ENCODE measurements at places on chromosomes 7 and 10.

GRCh38 chr10:78028438-78029268, 662 bp downstream of the POLR3A start:
- DNase-seq: no peak

GRCh38 chr10:44334621-44335184, 50.2 kb downstream of the CXCL12 start:
- no peak for DNase-seq

GRCh38 chr7:14438366-14438765, 448.9 kb upstream of the ETV1 start:
- DNase-seq: no peak

DNA sequence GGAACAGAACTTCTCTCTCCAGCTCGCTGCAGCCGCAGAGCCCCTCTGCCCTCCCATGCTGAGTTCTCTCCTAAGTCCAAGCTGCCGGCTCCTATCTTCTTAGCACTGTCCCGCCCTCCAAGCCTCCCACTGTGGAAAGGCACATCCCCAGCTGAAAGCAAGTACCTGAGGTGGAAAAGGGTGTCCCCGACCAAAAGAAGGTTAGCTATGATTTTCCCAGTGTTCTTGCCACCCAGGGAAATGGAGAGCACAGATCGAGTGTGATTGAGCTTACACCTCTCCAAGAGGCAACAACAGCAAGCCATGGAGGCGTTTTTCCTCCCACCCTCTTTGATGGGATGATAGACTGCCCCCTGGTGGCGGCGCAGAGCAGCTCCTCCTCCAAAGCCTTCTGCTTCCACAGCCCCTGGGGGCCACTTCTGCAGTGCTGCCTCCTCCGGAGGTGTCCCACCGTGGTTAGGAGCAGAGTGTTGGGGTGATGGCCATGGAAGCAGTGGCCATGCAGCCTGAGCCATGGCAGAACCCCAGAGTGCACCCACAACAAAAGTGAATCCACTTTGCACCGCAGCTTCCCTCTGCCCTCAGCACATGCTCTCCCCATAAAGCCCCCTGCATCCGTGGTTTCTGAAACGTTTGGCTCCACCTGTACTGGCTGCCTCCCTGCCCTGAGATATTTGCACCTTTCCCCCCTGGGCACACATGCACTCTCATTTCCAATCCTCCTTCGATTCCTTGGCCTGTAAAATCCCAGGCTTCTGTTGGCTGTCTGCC, 143.1 kb upstream of the STK17A start:
- DNase-seq: peak; percentile 37

DNA sequence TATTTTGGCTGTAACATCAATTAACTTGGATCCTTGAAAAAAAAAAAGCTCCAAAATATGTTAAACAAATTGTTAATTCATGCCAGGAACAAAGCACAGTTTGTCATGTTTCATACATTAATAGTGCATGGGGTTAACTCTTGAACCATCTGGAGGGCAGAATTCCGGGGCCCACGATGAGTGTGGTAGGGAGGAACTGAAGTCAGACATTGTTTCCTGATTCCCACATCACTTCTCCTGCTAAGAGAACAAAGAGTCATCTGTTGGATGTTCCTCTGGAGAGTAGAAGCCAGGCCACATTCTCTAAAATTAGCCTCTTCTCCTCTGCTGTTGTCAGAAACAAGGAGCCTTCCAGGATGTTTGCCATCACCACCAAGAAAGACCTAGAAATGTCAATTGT, 54.6 kb downstream of the TMEM178B start:
- no peak for DNase-seq

DNA sequence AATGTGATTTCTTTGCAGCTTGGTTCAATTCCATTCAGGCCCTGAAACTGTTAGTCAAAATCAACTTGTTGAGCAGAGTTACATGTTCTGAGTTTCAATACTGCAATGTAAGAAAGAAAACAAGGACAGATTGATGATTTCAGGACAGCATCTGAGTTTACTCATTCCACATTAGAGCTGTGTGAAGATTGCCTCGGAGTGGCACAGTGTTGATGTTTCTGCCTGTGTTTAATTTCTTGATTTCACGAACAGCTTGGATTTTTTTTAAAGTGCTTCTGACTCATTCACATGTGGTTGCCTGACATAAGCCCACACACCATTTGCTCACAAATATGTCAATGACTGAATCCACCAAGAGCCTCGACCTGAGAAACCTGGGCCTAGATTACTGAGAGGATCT, 101.2 kb upstream of the PARD3 start:
- no peak for DNase-seq

- no peak for DNase-seq
Measured at GRCh38 chr10:49271346-49271745, 27.6 kb upstream of the C10orf71 start.

- DNase-seq: no peak
Measured at GRCh38 chr10:47207281-47207615, 92.7 kb upstream of the GDF10 start.

DNA sequence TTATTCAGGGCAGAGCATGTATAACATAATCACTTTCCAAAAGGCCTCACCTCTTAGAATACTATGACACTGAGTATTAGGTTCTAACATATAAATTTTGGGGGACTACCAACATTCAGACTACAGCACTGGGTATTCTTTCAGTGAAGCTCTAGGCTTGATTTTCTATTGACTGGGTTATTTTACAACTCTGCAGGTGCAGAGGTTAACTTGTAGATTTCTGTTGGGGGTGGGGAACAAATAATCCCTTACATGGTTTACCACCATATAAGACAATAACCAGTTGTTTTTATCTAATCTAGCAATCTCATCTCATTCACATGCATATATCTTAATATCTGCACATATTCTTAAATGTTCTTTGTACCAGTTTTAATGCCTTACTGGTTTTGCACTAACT, 73.9 kb downstream of the ATE1 start:
- no peak for DNase-seq

- DNase-seq: no peak
Measured at GRCh38 chr10:74753442-74754211, 72.8 kb upstream of the KAT6B start.

DNA sequence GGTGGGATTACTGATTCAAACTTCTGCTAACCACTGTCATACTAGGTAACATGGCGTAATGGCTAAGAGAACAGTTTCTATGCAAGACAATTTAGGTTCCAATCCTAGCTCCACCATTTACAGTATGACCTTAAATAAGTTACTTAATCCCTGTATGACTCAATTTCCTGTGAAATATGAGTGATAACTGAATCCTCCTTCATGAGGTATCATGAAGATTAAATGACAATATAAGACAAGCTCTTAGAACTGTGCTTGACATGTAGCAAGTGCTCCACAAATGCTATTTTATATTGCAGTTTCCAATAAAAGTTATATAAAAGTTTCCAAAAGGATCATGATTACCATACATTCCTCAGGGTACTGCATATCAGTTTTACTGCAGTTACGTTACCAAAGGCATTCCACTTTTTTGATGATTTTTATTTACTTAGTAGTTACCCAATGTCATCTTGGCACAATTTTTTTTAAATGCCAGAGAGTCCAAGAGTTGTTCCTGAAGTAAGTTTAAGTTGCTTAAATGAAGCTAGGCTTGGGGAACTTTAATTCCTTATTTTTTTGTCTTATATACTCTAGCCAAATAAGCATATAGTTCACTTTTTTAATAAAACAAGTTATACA, 7.1 kb downstream of the DOCK4 start:
- no peak for DNase-seq

GRCh38 chr7:28544453-28545117, 132.3 kb downstream of the CREB5 start:
- no peak for DNase-seq

- DNase-seq: no peak
Measured at GRCh38 chr7:70616821-70617220, 515.1 kb upstream of the GALNT17 start.

DNA sequence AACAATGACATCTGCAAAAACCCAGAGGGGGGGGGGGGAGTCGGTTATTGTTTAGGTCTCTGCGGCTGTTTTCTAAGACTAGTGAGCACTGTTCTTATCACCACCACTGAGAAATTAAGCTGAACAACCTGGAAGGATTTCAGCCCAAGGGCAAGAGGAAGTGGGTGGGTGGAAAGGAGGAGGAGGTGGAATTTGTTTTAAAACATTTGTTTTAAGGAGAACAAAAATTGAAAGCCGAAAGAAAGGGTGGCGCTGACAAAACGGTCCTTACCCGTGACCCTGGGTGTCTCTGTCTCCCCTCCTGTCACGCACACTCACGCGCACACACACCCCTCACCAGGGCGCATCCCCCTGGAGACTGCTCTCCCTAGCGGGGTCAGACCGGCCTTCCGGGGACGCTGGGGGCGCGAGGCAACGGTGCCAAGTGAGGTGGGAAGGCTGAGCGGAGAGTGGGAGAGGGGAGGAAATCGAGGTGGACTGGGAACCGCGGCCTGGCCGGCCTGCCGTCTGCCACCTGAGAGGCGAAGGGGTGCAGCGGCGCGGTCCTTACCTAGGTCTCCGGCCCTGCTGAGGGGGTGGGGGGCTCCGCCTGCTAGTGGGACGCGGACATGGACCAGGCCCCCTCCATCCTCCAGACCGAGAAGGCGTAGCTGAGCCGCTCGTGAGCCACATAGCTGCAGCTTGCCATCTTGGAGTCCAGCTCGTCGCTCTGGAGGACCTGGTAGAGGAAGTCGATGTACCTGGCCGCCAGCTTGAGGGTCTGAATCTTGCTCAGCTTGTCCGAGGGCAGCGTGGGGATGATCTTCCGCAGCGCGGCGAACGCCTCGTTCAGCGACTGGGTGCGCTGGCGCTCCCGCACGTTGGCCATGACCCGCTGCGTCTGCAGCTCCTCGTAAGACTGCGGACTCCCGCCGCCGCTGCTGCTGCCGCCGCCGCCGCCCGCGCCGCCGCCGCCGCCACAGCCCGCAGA, 1.0 kb downstream of the TWIST1 start:
- no peak for DNase-seq

GRCh38 chr7:130486114-130486953, 5.6 kb upstream of the MEST start:
- peak; percentile 45 for DNase-seq
